ENCODE measurements at places on chromosomes 12 and 14.

GRCh38 chr12:86376052-86376451 is 119.9 kb upstream of the MGAT4C start:
- DNase-seq = no peak

DNA sequence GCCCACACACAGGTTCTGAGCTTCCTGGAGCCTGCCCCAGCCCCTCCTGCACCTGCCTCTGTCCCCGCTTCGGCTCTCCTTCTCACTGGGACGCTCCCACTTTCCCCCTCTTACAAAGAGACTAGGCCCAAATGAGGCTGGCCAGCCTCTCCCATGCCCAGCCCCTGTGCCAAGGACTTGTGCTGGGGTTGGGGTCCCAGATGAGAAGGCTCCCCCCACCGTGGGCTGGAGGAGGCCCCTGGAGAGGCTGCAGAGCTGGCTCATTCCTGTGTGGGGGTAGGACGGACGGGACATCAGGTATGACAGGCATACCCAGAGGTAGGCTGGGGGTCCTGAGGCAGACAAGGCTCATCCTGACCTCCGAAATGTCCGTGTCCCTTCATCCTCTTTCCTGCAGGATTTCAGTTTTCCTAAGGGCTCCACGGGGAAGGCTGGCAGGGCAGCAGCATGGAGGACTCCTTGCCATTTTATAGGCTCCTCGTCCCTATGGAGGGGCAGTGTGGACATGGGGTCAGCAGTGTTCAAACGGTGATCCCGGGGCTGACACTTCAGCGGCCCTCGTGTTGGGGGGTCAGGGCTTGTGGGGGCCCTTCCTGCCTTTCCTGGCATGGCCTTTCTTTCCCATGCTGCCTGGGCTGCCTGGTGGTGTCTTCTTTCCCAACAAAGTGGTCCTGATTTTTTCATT is 49.1 kb upstream of the MEG3 start:
- no peak for DNase-seq

DNA sequence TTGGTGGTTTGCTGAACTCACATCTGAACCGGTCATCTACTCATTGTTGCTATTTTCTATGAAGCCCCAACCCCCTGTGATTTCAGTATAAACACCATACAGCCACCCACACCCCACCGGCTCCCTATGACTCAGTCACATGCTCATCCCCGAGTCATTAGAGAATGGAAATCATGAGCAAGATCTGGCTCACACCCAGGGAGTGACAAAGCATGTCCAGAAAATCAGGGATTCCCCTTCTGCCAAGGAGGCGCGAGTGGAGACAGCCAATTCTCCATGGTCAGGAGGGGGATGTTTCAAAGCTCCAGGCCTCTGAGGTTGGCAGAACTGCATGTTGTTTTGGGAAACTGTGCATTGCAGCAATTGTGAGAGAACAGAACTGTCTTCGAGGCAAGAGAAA is 657.5 kb upstream of the TBX3 start:
- DNase-seq = no peak

DNA sequence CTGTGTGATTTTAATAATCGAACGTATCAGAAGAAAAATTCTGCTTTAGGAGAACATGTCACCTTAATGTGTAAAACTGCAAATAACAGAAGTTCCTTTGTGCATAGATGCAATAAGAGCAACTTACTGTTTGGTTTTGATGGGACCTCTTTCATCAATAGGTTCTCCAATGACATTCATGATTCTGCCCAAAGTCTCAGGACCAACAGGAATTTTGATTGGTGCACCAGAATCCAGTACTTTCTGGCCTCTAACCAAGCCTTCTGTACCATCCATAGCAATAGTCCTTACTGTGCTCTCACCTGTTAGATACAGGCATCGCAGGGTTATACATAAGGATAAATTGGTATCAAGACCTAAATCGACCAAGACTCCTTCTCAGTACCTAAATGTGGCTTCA is 1.1 kb downstream of the ATP5F1B start:
- no peak for DNase-seq

DNA sequence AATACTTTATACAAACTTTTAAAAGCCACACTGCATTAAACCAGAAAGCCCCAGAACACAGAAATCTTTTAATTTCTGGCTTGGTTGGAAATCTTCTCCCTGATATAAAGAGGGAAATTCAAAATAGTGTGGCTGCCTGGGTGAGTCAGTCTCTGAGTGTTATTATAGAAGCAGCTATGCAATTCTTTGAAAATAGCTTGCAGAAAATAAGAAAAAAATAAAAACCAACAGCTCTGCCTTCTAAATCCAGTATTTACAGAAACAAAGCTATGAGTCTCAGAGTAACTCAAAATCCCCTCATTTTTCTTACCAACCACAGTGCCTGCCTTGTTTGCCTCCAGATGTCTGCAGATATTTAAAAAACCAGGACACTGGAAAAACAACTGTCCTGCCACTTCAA is 68.6 kb upstream of the FERMT2 start:
- no peak for DNase-seq

GRCh38 chr12:127270193-127270592 is 996.8 kb upstream of the TMEM132C start:
- no peak for DNase-seq

GRCh38 chr12:112066566-112066965 is 42.0 kb downstream of the NAA25 start:
- no peak for DNase-seq

DNA sequence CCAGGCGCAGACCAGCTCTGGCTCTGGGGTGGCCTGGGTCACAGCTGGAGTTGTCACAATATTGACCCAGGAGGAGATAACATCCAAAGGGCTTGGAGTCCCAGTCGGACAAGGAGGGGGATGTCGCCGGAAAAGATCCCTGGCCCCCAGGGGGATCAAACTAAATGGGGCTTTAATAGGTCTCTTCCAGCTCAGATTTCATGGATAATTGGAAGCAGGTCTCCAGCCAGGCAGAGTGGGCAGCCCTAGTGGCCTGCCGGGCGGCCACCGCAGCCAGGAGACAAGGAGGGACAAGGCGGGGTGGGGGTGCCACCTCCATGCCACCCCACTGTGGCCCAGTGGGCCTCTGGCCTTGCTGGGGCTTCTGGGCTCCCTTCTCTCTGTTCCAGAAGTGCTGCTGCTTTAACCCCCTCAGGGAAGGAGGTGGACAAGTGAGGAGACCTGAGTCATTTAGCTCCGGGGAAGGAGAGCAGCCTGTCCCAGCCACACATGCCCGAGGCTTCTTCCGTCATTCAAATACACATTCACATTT is 23.1 kb upstream of the PGF start:
- no peak for DNase-seq

GRCh38 chr12:39095636-39096330 is 190.4 kb upstream of the CPNE8 start:
- no peak for DNase-seq

DNA sequence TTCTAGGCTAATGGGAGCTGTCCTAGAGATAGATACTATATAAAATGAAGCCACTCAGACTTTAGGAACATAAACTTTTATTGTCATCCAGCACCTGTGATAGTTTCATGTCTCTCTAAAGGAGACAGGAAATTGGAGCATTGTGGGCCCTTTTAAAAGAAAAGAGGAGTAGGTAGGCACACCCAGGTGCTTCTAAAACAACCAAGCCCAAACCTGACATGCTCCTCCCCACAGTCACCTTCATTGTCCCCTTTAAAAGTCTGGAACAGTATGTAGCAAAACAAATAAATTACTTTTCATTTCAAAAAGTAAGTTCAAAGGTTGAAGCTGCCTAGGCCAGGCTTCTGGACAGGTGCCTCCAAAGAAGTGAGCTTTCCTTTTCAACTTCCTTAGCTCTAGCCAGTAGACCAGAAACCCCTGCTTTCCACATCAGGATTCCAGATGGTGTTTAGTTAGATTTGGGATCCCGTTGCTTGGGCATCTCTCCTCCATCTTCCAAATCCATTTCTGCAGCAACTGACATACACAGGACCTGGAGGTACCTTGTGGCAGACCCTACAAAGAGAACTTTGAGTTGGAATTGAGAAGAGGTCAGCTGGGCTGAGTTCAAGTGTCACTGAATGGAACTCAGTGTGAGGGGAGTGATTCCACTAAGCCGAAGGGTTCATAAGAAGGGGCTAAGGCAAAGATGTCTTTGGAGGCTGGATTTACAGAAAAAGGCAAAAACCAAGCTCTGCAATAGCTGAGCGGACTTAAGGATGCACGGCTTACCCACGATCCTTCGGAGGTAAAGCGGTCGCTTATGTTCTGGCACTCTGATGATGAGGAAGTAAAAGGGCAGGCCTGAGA is 6.9 kb downstream of the OXA1L start:
- no peak for DNase-seq

- no peak for DNase-seq
Observed at GRCh38 chr12:84375449-84376170, 537.0 kb downstream of the SLC6A15 start.

DNA sequence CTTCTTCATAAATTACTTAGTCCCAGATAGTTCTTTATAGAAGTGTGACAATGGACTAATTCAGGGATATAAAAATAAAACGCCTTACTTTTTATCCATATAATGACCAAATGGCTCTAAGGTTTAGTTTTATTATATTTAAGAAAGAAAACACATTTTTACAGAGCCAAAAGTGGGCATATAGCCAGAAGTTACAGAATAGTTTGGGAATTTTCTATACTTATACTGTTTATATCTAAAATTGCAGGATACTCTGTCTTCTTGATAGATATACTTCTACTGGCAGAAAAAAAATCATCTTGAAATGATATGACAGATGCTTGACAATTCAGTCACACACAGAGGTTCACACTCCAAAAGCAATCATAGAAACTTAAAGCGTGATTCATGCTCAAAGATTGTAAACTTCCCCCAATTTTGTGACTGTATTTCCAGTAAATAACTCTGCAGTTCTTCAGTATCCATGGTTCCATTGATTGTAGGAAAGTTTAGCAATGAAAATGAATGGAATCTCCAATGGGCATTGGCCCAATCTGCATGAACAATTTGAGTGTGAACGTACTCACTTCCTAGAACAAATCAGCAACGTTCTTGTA is 307.8 kb downstream of the NOVA1 start:
- no peak for DNase-seq

DNA sequence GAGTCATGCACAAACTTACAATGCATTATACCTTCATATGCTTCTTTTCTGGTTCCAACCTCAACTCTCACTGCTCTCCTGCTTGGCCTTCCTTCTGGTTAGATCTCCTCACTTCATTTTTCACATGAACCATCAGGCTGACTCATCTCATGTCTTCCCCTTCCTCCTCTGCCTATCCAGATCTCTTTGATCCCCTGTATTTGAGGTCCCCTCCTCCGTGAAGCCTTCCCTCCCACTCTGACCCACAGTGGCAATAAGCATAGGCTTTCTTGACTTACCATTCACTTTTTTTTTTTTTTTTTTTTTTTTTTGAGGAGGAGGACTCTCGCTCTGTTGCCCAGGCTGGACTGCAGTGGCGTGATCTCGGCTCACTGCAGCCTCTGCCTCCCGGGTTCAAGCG is 14.7 kb upstream of the ASIC1 start:
- no peak for DNase-seq

- no peak for DNase-seq
Observed at GRCh38 chr12:42166501-42166900, 21.8 kb upstream of the GXYLT1 start.

DNA sequence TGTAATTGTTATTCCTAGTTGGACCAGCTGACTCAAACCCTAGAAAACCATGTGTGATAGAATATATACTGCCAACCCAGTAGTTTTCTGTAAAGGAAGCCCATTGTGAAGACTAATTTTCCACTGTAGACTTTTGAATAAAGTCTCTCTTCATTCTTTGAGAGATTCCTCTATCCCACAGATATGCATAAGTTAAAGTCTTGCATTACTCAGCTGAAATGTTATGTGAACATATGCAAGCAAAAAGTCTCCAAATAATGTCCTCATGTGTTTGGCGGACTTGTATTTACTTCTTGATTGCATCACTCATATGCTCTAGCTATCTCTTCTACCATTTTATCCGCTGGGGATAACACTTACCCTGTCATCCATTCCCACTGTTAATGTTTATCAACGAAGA is 35.1 kb upstream of the OTOGL start:
- DNase-seq = no peak

- DNase-seq = no peak
Observed at GRCh38 chr12:68769941-68770340, 24.0 kb downstream of the SLC35E3 start.

DNA sequence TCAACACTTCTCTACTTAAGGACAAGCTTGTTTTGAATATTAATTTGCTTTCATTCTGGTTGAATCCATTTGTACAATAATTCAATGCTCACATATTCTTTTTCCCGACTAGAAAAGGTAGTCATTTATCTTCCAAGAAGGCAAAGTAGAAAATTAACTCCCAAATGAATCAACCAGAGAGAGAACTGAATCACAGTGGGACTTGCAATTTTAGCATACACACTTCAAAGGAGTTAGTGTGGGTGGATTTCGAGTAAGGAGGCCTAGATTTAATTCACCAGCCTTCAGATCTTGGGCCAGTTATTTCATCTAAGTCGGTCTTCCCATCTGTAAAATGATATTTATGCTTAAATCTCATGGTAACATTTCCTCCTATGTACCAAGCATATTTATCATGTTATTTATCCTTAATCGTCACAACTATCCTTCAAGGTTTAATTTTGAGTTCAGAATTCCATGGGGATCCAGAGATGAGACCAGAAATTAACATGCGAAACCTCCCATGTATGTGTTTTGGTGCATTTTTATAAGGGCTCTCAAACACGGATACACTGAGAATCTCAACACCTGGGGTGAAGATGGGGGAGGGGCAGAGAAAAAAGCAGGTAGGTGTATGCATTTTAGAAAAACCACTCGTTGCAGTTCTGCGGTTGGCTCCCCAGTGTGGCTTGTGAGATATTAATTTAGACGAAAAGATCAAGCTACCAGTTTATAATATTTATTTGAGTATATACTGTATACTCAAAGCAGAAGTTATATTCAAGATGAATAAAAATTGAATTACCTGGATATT is 38.9 kb upstream of the IL22 start:
- no peak for DNase-seq

DNA sequence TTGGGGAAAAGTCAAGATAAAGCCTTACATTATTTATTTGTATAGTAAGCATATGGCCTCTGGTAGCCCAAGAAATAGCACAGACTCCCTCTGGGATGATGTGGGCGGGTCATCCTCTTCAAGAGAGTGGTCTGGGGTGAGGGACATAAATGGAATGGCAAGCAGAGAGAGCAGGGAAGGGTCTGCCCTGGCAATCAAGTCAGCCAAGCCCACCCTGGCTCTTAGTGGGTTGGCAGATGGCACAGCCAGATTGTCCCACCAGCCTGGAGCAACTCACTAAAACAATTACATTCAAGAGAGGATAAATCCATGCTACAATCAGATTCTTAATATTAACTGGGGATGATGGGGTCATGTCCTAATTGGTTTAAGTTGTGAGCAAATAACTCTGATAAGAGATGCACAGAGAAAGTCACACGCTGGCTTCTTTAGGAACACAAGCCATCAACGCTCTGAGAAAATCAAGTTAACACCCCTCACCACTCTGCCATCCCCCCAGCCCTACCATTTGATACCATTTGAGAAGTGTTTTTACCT is 2.8 kb upstream of the PELI2 start:
- DNase-seq = no peak

DNA sequence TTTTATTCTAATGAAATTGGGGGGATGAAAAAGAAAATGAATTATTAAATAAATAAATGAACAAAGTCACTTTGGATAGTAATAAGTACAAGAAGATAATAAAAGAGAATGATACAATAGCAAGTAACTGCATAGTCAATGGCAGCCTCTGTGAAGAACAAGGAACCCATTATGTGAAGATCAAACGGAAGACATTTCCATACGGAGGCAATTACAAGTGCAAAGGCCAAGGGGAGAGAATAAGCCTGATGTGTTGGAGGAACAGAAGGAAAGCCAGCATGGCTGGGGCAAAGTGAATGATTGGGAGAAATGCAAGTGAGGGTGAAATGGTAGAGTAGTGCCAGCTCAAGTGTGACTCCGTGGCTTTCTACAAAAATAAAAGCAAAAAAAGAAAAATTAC is 43.9 kb upstream of the CHPT1 start:
- DNase-seq = no peak

- DNase-seq = no peak
Observed at GRCh38 chr12:119684711-119685369, 16.9 kb downstream of the PRKAB1 start.
